ENCODE measurements at places on chromosomes 16 and 17.
A peak's percentile ranks its signal among the peaks of the same experiment; 100 is the strongest.

DNA sequence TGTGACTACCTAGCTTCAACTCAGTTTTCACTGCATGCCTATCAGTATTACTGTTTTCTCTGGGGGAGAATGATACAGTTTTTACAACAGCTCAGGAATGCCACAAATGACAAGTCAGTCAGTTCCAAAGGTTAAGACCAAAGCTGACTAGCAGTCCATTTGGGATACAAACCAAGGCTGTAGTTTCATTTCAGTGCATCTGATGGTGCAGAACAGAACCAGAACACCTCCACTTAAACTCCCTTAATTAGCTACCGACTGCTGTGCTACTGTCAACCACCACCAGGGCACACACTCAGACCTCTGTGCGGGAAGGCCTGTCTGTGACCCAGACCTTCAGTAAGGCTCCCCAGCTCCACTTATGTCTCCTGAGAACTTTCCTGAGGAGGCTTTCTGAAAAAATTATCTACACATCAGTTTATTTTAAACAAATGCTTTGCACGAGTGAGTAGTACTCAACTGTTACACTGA is 20.4 kb downstream of the NFE2L1 start:
- H3K36me3 ChIP-seq: peaks cover 49% of the 10 kb centered on the region
- no peak overlapping the region for H3K4me3 ChIP-seq
- H3K27me3 ChIP-seq: no peaks in the 10 kb centered on the region
- DNase-seq: peak; percentile 36

DNA sequence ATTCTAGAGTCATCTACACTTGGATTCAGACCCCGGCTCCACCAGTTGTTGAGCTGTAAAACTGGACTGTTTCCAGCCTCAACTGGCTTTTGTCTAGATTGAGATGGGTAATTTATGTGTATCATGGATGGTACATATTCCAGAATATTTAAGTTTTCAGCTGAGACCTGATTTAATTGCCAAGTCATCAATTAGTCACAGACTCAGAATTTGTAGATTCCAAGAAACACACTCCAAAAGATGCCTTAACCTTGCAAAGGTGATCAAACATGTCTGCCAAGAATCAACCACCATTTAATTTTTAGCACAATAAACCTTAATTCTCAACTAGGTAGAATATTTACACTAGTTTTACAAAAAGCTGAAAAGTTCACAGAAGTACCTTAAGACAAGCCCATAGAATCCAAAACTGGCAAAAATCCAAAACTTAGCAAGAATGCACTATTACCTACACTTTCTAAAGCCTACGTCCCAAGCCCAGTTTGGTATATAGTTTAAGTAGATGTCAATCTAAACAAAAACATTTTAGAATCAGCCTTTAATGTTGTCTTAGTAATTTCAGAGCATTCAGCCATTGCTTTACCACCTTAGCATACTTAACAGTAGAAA is 17.7 kb downstream of the SIAH1 start:
- no peak overlapping the region for H3K27ac ChIP-seq
- H3K27me3 ChIP-seq: no peaks in the 10 kb centered on the region
- H3K36me3 ChIP-seq: no peaks in the 10 kb centered on the region
- H3K4me3 ChIP-seq: no peak overlapping the region
- no peak for DNase-seq

- no peak overlapping the region for H3K27ac ChIP-seq
- no peak overlapping the region for H3K4me3 ChIP-seq
- DNase-seq: no peak
- no peaks in the 10 kb centered on the region for H3K36me3 ChIP-seq
- no peaks in the 10 kb centered on the region for H3K4me1 ChIP-seq
Observed at GRCh38 chr17:13698832-13699231, 97.1 kb upstream of the HS3ST3A1 start.

DNA sequence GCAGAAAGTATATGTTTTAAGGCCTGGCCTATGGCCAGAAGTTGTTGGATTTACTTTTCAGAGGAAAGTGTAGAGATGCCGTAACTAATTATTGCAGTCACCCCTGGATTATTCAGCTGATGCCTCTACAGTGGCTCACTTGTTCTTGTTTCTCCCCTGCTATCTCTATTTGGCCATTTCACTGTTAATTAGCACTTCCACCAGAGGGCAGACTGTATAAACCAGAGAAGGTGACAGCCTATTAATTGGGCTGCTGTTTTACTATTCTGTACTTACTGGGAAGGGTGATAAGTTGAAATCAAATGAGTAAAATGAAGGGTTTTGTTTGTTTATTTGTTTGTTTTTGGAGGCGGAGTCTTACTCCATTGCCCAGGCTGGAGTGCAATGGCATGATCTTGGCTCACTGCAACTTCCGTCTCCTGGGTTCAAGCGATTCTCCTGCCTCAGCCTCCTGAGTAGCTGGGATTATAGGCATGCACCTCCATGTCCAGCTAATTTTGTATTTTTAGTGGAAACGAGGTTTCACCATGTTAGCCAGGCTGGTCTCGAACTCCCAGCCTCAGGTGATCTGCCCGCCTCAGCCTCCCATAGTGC is 66.0 kb downstream of the CDK12 start:
- H3K36me3 ChIP-seq: peaks cover 71% of the 10 kb centered on the region
- peak; percentile 43 for DNase-seq
- no peaks in the 10 kb centered on the region for H3K27me3 ChIP-seq
- H3K4me1 ChIP-seq: peaks cover 26% of the 10 kb centered on the region
- no peak overlapping the region for H3K27ac ChIP-seq
- H3K4me3 ChIP-seq: no peak overlapping the region

- no peak overlapping the region for H3K4me3 ChIP-seq
- peaks cover 33% of the 10 kb centered on the region for H3K4me1 ChIP-seq
- H3K27ac ChIP-seq: no peak overlapping the region
- H3K27me3 ChIP-seq: no peaks in the 10 kb centered on the region
Observed at GRCh38 chr17:8075574-8076342, 11.8 kb downstream of the ALOX12B start.

GRCh38 chr16:84643674-84644073 is 4.6 kb upstream of the KLHL36 start:
- no peak for DNase-seq
- H3K4me3 ChIP-seq: no peak overlapping the region
- H3K27ac ChIP-seq: no peak overlapping the region
- no peaks in the 10 kb centered on the region for H3K36me3 ChIP-seq
- no peaks in the 10 kb centered on the region for H3K27me3 ChIP-seq
- H3K4me1 ChIP-seq: peaks cover 2% of the 10 kb centered on the region

DNA sequence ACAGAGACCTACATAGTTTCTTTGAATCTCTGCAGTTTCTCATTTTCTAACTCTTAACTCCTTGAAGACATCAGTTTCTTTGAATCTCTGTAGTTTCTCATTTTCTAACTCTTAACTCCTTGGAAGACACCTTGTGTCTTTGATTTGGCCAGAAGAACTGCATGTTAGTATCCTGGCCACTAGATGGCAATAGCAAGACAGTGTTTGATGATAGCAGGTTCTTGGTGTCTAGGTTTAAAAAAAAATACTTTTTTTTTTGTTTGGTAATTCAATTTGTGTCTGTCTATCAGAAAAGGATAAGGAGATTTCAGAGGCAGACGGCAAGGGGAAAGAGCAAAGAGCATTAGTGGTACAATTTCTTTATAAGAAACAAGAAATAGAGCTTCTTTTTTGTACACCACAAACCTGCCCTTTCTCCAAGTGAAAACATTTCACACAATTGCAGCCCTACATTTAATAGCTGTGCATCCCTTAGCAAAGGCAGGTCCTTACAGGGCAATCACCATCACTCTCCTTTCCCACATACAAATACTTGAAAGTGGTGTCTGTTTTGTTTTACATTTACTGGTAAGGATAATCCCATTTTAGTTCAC is 1324.9 kb upstream of the CDH8 start:
- no peak overlapping the region for H3K27ac ChIP-seq
- no peaks in the 10 kb centered on the region for H3K27me3 ChIP-seq
- peak; percentile 60 for DNase-seq
- H3K36me3 ChIP-seq: no peaks in the 10 kb centered on the region
- H3K4me3 ChIP-seq: no peak overlapping the region

DNA sequence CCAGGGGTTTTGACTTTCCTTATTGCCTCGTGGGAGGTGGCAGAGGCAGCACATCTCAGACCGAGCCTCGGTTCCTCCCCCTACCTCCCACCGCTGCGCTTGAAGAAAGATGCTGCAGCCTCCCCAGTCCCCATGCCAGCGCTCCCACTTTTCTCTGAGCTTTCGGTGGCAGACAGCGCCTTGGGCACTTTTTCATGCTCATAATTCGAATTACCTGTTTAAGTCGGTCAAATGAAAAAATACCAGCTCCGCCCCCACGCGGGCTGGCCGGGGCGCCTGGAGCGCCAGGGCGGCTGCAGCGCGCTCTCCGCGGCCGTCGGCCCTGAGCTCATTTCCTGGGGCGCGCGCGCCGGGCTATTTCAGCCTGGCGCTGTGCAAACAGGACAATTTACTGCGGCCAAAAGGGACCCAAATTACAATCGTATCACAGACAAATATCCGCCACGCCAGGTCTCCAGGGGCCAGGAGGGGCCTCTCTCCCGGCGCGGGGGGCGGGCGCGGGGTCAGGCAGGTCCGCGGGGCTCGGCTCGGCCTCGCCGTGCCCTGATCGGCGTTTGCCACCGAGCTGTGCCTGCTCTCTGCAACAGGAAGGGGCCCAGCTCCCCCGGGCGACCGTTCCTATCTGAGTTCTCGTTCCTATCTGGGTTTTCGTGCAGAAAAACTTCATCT is 45.0 kb downstream of the SOST start:
- H3K27me3 ChIP-seq: no peaks in the 10 kb centered on the region
- no peaks in the 10 kb centered on the region for H3K36me3 ChIP-seq
- H3K4me3 ChIP-seq: peak overlapping the region; percentile 18
- peaks cover 24% of the 10 kb centered on the region for H3K4me1 ChIP-seq

- no peak overlapping the region for H3K4me3 ChIP-seq
- H3K36me3 ChIP-seq: no peaks in the 10 kb centered on the region
- no peaks in the 10 kb centered on the region for H3K4me1 ChIP-seq
- no peak overlapping the region for H3K27ac ChIP-seq
- no peaks in the 10 kb centered on the region for H3K27me3 ChIP-seq
Observed at GRCh38 chr17:51540151-51540550, 279.8 kb downstream of the UTP18 start.

DNA sequence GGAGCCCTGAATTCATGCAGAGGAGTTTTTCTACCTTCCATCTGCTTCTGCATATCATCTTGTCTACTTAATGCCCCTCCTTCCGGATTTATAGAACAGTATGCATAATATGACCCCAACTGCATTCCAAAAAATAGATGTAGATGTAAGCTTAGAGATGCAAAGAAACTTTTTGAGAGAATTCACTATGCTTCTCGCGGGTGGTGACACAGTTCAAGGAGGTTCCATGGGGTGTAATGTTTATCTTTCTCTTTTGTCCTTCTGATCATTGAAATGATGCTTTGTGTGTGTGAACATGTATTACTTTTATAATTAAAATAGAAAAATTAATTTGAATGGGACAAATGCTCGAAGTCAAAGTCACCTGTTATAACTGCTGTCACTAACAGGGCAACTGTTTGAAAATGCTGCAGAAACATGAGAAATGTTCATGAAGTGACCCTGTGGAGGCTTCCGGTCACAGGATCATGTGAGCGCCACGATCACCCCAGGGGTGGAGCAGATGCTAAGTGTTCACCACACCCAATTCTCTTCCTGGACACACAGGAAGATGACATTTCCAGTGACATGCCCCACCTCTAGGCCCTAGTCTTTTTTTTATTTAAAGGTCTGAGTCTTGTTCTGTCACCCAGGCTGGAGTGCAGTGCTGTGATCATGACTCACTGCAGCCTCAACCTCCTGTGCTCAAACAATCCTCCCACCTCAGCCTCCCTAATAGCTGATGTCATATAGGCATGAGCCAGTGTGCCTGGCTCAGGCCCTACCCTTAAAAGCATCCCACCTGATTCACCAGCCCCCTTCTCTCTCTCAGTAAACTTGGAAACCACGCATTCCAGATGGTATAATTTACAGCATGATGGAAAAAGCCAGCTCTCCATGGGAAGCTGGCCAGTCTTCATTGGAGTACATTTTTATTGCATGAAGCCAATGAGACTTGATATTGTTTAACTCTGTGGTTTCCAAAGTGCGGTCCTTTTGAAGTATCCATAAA is 21.0 kb upstream of the AGRP start:
- DNase-seq: no peak
- no peaks in the 10 kb centered on the region for H3K27me3 ChIP-seq
- H3K27ac ChIP-seq: no peak overlapping the region
- H3K4me1 ChIP-seq: no peaks in the 10 kb centered on the region
- H3K36me3 ChIP-seq: no peaks in the 10 kb centered on the region

DNA sequence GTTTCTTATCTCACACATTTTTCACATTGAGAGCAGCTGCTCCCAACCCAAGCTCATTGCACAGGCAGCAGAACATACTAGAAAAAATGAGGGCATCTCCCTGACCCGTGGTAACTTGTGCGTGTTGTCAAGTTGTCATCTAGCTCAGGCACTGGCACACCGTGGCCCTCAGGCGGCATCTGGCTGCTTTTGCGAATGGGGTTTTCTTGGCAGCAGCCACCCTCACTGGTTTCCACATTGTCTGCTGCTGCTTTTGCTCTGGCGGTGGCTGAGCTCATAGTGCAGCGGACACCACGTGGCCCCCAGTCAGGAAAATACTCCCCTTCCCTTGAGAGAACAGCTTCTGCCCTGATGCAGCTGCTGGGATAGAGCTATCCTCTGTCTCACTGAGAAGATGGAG is 9.4 kb upstream of the TEDC2 start:
- no peak overlapping the region for H3K4me3 ChIP-seq
- DNase-seq: no peak
- H3K36me3 ChIP-seq: peaks cover 82% of the 10 kb centered on the region
- no peak overlapping the region for H3K27ac ChIP-seq

GRCh38 chr17:50904518-50905459 is 38.6 kb upstream of the TOB1 start:
- H3K36me3 ChIP-seq: no peaks in the 10 kb centered on the region
- DNase-seq: no peak

GRCh38 chr16:24520983-24521382 is 18.4 kb upstream of the RBBP6 start:
- H3K36me3 ChIP-seq: no peaks in the 10 kb centered on the region
- no peaks in the 10 kb centered on the region for H3K4me1 ChIP-seq
- DNase-seq: no peak
- no peak overlapping the region for H3K4me3 ChIP-seq
- H3K27me3 ChIP-seq: no peaks in the 10 kb centered on the region

- no peak for DNase-seq
- H3K4me1 ChIP-seq: no peaks in the 10 kb centered on the region
- H3K27me3 ChIP-seq: no peaks in the 10 kb centered on the region
- H3K36me3 ChIP-seq: peaks cover 3% of the 10 kb centered on the region
Observed at GRCh38 chr17:9266697-9267117, 245.4 kb downstream of the NTN1 start.

DNA sequence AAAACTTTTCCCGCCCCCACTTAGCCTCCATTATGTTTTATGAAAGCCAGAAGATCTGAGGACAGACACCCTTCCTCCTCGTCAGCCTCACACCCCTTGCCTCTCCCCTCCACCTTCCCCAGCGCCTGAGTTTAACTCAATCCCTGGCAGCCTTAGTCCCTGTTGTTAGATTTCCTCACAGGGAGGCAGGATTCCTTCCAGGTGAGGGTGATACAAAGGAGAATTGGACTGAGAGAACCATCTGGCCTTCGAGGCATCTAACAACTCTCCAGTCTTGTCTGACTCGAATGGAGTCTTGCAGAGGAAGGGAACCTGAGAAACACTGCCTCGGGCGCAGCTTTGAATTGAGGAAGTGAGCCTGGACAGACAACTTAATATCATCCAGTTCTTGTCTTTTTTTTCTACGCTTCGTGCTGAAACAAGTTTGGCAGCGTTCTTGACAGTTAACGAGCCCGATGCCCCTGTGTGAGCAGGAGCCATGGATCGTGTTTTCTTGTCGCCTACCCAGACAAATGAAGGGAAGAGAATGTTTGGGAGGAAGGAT is 1.3 kb upstream of the ZNF768 start:
- peaks cover 36% of the 10 kb centered on the region for H3K36me3 ChIP-seq
- DNase-seq: peak; percentile 87
- H3K4me1 ChIP-seq: peaks cover 6% of the 10 kb centered on the region
- H3K27ac ChIP-seq: peak overlapping the region; percentile 88
- no peaks in the 10 kb centered on the region for H3K27me3 ChIP-seq
